ENCODE measurements at places on chromosomes 11 and 22.

GRCh38 chr11:15577519-15577918, 462.8 kb downstream of the INSC start:
- no peak for DNase-seq

GRCh38 chr22:36465232-36466021, 16.0 kb downstream of the TXN2 start:
- no peak for DNase-seq

DNA sequence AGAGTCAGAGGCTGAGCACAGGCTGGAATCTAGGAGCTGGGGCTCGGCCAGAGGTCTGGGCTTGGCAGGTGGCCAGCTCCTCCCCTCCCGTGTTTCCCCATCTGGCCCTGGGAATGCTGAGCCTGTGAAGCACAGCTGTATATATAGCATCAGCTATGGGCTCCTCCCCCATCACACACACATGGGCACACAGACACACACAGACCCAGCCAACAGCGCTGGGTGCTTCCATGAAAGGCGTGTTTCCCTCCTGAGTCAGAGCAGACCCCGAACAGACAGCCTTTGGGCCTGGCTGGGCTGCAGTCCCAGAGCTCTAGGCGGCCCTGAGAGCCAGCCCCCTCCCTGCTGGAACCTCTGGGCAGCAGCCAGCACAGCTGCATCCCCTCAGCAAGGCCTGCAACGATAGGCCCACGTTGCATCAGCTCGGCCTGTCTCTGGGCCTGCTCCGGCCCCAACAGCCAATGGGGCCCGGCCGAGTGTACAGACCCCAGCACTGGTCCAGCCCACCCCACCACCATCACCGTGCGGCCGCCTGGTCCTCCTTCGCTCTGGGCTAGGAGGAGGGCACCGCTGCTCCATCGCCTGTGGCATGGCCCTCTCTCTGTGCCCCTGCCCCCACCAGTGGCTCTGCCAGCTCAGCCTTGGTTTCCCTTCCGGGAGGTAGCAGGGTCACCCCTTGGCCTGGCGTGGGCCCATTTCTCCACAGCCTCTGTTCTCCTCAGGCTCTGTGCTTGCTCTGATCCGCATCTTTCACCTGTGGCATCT, 7.6 kb upstream of the SERPINH1 start:
- DNase-seq = peak; percentile 97

DNA sequence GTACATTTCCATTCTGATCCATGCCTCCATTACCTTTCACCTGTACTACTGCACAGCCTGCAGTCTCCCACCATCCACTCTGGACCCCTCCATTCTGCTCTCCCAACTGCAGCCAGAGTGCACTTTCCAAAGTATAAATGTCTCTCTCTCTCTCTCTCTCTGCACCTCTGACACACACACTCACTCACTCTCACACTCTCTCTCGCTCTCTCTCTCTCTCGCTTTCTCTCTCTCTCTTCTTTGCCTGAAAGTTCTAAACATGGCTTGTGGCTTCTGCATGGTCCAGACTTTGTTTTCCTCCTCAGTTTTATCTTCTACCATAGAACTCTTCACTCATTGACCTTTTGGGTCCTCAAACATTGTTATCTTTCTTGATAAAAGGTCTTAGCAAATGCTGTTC, 76.6 kb downstream of the WNT11 start:
- DNase-seq = no peak

- DNase-seq = no peak
Observed at GRCh38 chr11:94330789-94331188, 26.4 kb downstream of the IZUMO1R start.

DNA sequence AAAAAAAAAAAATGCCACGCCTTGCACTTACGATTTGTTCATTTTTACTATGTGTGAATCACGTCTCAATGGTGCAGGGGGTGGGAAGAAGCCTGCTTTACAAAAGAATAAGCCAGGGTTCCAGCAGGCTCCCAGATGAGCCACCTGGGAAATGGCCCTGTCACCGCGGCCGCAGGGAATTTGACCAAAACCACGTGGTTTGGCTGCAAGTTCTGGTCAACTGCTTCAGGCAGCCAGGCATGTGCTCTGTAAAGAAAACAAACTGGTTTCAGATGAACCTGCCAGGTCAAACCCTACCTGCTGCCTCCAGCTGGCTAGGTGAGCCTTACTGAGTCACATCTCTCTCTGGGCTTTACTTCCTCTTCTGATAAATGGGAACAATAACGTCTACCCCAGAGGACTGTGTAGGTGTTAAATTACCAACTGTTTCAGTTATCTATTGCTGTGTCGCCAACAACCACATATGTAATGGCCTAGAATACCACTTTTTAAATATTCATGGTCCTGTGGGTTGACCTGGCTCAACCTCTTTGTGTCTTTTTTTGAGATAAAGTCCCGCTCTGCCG, 30.5 kb upstream of the GCAT start:
- peak; percentile 73 for DNase-seq

GRCh38 chr11:93407777-93408401, 77.3 kb downstream of the DEUP1 start:
- no peak for DNase-seq

DNA sequence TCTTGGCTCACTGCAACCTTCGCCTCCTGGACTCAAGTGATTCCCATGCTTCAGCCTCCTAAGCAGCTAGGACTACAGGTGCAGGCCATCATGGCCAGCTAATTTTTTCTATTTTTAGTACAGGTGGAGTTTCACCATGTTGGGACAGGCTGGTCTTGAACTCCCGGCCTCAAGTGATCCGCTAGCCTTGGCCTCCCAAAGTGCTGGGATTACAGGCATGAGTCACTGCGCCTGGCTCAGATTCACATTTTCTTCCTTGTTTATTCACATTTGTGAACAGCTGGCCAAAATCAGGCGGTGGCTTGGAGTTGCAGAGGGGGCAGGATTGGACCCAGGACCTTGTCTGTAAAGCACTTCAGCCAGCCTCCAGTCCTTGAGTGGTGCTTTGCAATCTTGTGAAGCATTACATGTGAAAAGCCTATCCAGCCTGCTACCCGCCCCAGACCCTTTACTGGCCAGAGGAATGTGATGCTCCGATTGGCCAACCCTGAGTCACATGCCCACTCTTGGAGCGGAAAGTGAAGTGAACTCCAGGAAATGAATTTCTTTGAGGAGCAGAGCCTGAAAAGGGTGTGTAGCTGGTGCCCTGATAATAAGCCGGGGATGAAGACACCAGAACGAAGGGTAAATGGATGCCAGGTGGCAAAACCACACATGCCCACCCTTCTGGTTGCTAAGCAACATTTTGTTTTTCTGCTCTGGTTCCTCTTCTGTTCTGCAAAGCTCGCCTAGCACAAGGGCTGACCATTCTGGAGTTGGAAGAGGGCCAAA, 62.6 kb upstream of the PTPRJ start:
- DNase-seq = no peak

GRCh38 chr22:50284479-50284878, 14.3 kb upstream of the MAPK11 start:
- DNase-seq = no peak

- no peak for DNase-seq
Observed at GRCh38 chr11:120186774-120187591, 23.8 kb upstream of the OAF start.

- no peak for DNase-seq
Observed at GRCh38 chr11:6625156-6625831, 6.1 kb upstream of the TPP1 start.

DNA sequence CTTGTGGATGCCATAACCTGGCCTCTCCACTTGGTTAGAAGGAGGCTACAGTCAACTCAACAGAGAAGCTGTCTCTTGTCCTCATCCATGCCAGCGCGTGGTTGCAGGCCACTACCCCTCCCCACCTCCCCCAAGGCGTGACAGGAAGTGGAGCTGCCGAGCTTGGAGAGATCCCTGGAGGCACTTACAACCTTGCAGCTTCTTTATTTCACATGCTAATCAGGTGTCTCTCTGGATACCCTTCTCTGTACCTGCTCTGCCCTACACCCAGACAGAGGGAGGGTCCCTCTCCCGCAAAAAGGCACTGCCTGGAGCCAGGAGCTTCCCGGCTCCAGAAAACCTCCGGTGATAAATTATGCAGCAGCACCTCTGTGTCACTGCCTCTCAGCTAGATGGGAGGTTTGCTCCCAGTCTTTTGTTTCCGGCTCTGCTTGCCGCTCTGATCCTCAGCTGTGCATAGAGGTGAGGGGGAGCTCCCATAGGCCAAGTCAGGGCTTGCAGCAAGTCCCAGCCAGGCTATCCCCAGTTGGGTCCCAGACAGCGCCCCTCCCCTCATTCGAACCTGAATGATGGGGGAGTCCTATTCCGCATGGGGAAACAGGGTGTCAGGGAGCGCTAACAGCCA, 5.7 kb downstream of the LRP4 start:
- no peak for DNase-seq

GRCh38 chr22:39556970-39557841, 13.3 kb upstream of the CACNA1I start:
- DNase-seq = no peak

DNA sequence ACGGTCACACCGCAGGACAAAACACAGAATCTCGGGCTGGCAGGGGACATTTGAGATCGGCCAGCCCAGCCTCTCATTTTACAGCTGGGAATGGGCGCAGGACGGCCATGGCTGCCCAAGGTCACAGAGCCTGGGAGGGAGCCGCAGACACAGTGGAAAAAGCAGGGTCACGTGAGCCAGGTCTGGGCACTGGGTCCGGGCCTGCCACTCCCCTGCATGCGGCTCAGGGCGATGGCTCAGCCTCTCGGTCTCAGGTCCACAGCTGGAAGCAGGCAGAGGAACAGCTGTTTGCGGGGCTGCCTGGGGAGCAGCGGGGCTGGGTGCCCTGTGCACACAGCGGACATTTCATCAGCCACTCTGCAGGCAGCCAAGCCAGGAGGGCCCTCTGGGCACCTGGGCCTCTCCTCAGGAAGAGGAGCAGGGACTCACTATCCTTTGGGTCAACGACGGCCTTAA, 10.4 kb upstream of the PPARA start:
- DNase-seq = no peak

GRCh38 chr11:130915603-130916237, 559 bp downstream of the SNX19 start:
- DNase-seq = no peak

DNA sequence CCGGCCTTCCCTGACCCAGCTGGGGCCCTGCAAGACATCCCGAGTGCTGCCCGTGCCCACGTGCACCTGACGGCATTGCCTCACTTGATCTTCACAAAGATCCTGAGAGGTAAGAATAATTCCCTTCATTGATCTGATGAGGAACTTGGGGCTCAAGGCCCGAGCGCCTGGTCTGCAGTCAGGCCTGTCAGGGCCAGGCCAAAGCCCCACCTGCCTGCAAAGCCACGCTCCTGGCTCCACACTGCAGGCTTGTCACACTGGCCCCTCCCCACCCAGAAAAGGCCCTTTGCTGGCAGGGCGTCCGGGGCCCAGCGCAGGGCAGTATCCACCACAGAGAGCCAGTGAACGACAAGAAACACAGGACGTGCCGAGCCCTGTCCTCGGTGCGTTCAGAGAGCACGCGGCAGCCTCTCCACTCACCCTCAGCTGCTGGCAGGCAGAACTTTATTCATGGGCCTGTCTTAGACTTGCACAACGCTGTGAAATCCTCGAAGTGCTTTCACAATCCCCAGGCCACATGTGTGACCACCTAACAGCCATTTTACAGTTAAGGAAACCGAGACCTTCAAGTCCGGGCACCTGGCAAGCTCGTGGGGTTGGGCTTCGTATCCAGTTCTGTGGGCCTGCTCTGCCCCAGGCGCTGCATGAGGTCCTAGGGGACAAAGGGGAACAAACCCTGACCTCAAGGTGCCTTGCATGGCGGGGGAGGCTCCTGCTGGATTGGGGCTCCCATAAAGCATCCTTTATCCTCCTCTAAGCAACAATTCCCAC, 14.8 kb downstream of the KIAA0930 start:
- DNase-seq = no peak

DNA sequence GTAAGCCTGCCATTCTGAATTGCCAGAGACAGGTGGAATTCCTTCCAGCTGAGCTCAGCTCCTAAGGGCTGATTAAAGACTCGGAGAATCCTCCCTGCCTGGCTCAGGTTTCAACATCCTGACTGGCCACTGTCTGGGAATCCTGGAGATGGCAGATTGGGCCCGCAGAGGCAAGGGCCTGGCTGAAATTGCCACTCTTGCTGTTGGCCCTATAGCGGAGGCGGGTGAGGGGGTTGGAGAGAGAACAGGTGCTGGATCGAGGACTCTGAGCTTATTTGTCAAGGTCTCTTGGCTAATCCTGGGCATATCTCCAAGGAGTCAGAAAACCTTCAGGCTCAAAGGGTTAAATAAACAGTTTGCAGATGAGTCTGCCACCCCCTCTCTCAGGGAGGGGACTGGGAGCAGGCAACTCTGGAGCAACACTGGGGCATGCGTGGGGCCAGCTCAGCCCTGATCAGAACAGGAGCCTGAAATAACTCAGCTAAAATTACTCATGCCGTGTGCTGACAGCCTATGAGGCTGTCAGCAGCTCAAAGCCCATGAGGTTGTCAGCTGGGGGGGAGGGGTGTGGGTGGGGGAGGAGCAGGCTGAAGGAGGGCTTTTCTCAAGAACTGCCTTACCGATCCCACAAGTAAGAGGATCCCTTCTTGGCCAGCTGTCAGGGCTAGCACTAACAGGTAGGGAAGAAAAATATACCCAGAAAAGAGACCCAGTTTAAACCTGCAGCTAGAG, 14.7 kb upstream of the MFRP start:
- no peak for DNase-seq

- DNase-seq = no peak
Observed at GRCh38 chr11:2121227-2122130, 17.7 kb downstream of the IGF2 start.

- DNase-seq = no peak
Observed at GRCh38 chr11:70420008-70420464, 21.7 kb downstream of the CTTN start.
